CD4-positive, alpha-beta T cell treated with Interleukin-6 for 4 hours (primary cell): ENCODE measurements at places on chromosomes 1 and 21.

GRCh38 chr1:61426254-61426653 is 298.7 kb downstream of the TM2D1 start:
- no peak for DNase-seq

- DNase-seq, result no peak
Observed at GRCh38 chr1:58979086-58979485, 195.2 kb upstream of the JUN start.

GRCh38 chr1:101311146-101311920 is 74.5 kb downstream of the S1PR1 start:
- DNase-seq, result peak; percentile 54

- peak; percentile 53 for DNase-seq
Observed at GRCh38 chr1:1212780-1213344, 1.1 kb downstream of the TNFRSF4 start.

DNA sequence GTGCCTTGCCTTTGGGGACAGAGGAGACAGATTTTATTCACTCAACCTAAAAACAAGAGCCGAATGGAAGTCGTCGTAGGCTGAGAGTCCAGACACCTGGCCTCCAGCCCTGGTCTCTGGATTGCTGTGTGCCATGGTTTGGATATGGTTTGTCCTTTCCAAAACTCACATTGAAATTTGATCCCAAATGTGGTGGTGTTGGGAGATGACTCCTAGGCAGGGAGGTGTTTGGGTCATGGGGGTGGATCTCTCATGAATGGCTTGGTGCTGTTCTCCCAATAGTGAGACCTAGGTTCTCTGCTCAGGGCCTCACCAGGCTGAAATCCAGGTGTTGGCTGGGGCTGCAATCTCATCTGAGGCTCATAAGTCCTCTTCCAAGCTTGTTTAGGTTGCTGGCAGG is 75.5 kb downstream of the FOXD2 start:
- DNase-seq, result no peak

GRCh38 chr21:41373253-41373652 is 11.4 kb downstream of the MX2 start:
- DNase-seq, result no peak

GRCh38 chr1:36320291-36320761 is 3.1 kb downstream of the EVA1B start:
- no peak for DNase-seq
